Common myeloid progenitor, CD34-positive (primary cell): ENCODE measurements at places on chromosomes 12 and 14.

GRCh38 chr12:103205906-103206305 is 248.4 kb downstream of the ASCL1 start:
- DNase-seq: no peak

DNA sequence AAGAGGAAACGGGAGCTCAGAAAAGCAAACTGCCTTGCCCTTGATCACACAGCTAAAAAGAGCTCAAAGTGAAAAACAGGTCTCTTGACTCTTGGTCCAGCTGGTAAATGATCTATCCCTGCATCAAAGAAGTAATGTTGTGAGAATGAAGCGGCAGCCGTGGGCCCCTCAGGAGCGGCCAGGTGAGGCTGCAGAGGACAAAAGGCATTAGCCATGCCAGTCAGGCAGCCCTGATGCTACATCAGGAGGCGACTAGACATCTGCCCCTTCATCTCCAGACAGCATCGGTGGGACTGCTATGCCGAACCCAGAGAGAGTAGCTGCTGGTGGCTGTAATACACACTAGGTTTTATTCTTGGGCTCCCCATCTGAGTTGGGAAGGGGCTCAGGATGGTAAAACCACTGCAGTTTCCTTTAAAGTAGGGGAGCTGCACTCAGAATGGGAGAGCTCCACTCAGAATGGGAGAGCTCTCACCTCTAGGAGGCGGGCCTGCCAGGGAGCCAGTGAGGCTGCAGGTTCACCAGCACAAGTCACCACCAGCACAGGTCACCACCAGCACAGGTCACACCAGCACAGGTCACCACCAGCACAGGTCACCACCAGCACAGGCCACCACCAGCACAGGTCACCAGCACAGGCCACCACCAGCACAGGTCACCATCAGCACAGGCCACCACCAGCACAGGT is 120.1 kb downstream of the TSPAN9 start:
- no peak for DNase-seq

DNA sequence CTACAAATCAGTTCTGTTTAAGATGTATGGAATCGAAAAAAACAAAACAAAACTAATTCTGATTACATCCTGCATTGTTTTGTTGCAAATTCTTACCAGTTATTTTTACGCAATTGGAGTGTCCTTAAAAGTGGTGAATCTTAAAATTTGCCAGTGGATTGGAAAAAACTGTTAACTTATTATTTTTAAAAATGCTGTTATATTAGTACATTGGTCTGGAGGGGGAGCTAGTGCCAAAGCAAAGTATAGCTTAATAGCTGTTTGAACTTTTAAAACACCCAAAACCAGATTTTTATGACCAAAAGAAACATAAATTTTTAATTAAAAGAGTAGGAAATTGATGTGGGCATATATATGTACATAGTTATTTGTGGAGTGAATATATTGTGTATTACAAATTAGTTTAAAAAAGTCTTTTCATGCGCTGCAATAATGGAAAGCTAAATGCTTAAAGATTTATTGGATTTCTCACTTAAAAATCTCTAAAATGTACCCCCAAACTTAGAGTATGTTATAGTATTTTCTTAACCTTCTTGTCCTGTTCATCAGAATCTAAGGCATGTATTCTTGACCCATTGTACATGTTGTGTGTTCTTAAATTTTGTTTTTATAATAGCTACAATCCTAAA is 2.5 kb downstream of the FUT8 start:
- peak; percentile 53 for DNase-seq

DNA sequence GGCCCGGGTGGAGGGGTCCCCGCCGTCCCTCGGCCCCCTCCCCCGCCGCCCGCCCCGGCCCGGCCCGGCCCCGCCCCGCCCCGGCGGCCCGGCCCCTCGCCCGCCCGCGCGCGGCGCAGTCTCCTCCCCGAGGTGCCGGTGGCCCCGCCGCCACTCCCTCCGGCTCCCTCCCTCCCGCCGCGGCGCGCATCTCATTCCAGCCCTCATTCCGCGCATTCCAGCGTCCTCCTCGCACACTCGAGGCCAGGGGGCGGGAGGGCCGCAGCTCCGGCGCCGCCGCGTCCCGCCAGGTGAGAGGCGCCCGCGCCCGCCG is at the start of gene TEAD4:
Gene TEAD4 (plus strand): TSS at position 206 of the 313 bp plus-strand sequence.
- DNase-seq: peak; percentile 11

DNA sequence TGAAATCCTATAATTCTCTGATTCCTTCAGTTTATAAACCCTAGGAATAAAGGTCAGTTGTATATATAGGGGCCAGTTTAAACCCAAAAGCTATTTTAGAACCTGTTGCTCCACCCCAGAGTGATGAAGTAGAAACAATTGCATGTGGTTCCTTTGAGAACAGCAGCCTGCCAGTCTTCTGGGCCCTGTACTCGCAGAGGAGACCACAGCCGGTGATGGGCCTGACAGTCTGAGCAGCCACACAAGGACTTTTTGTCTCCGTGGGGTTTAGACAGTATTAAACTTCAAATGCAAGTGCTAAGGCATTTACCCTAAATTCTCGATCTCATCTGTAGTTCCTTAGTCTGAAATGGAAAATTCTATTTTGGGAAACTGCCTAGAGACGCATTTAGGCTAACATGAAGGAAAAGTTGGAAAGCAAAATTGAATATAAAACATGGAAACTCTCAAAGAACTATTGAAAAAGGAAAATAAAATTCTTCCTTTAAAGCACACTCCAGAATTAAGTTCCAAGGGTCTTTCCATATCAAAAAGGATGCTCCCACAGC is 80.6 kb downstream of the PRICKLE1 start:
- no peak for DNase-seq

DNA sequence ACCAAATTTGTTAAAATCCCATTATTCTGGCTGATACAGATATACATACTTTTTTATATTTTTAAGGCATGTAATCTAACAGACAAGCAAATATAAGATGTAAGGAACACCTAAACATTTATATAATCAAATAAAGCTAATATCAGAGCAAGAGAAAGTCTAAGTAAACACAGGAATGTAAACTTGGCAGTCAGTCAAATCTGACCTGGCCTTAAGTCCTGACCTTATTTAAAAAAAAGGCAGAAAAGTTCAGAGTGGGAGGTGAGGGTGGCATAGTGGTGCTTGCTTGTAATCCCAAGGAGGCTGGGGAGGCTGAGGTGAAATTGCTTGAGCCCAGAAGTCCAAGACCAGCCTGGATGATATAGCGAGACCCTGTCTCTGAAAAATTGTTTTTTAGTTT is 152.6 kb downstream of the DERA start:
- DNase-seq: no peak

- DNase-seq: no peak
These were observed 92.6 kb upstream of the PRKD1 start for GRCh38 chr14:30020271-30020670.

- no peak for DNase-seq
These were observed 130.4 kb downstream of the DICER1 start for GRCh38 chr14:95026851-95027463.

- no peak for DNase-seq
These were observed 336.0 kb downstream of the CEP128 start for GRCh38 chr14:80605536-80605935.

- no peak for DNase-seq
These were observed 146.3 kb downstream of the PLCZ1 start for GRCh38 chr12:18591473-18591872.

GRCh38 chr14:32427726-32428528 is 98.8 kb downstream of the AKAP6 start:
- no peak for DNase-seq

- peak; percentile 99 for DNase-seq
These were observed 2.3 kb downstream of the GSG1 start for GRCh38 chr12:13100882-13101769.

- DNase-seq: no peak
These were observed 85.1 kb downstream of the DRAM1 start for GRCh38 chr12:101962486-101962885.
